ENCODE measurements at places on chromosomes 6 and 20.

GRCh38 chr6:148616841-148617240 is 130.0 kb upstream of the UST start:
- DNase-seq: no peak

- no peak for DNase-seq
Observed at GRCh38 chr20:4853004-4853403, 131.3 kb downstream of the PRND start.

- DNase-seq: no peak
Observed at GRCh38 chr6:157690441-157691210, 132.4 kb upstream of the SNX9 start.

GRCh38 chr6:151100326-151100725 is 139.4 kb upstream of the AKAP12 start:
- no peak for DNase-seq

GRCh38 chr6:3648724-3649123 is 102.8 kb downstream of the PXDC1 start:
- no peak for DNase-seq

GRCh38 chr20:20063941-20064702 is 11.8 kb downstream of the CFAP61 start:
- DNase-seq: no peak

DNA sequence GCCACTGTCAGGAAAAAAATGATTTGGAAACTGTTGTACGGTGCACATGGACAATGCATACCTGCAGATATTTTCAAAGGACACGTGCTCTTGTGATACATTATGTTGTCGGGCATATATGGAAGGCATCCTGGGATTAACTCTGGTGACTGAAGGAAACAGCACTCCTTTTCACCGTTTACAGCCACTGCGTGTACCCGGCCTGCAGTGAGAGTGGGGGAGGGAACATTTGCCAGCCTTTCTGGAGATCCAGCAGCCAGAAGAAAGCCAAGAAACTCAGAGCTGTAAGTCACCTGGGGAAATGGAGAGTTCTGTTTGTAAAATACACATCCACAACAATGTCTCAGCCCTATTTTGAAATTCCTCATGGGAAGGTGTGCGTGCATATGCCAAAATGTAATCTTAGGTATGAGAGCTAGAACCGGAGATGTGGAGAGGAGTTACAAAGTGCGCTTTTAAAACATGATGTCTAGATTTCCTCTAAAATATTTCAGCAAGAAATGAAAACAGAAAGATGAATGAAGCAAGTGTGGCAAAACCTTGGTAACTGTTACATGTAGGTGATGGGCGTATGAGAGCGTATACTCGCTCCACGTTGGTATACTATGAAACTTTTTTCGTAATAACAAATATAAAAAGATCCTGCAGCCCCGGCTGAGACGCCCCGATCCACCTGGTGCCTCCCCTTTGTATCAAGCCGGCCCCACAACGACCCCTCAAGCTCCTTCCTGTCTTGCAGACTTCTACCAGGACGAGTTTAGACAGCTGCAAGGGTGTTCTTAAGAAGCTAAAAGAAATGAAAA is 8.6 kb upstream of the FOXF2 start:
- no peak for DNase-seq

- DNase-seq: no peak
Observed at GRCh38 chr20:8213831-8214587, 81.9 kb downstream of the PLCB1 start.

DNA sequence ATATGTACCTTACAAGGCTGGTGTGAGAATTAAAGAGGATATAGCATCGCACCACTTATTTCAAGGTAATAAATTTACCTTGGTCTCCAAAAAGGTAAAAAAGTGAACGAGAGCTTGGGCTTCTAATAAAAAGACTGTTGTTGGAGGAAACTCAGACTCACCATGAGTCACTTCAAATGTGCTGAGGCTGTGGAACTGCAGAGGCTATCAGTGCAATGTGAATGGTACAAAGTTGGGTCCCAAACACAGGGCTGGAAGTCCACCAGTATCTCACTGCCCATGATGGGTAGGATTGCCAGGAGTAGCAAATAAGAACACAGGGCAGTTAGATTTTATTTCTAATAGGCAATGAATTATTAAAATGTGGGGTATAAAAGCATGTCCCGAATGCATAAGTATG is 200.6 kb downstream of the MAFB start:
- DNase-seq: no peak

- no peak for DNase-seq
Observed at GRCh38 chr6:120764312-120764711, 570.0 kb downstream of the TBC1D32 start.

DNA sequence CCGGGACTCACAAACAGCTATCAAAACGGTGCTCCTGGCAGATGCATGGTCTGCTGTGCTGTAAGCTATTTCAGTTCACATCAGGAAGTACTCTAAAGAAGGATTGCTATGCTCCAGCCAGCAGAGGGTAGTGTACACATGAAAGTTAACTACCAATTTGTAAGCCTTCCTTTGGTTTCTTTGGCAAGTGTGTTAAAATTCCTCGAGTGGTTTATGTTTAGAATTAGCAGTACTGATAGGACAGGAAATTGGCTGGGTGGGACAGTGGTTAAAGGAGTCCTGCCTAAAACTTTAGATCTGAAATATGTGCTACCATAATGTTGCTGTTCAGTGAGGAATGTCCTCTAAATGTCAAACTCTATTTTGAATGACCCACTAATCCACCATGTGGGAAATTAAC is 47.4 kb downstream of the TRMT11 start:
- peak; percentile 81 for DNase-seq

DNA sequence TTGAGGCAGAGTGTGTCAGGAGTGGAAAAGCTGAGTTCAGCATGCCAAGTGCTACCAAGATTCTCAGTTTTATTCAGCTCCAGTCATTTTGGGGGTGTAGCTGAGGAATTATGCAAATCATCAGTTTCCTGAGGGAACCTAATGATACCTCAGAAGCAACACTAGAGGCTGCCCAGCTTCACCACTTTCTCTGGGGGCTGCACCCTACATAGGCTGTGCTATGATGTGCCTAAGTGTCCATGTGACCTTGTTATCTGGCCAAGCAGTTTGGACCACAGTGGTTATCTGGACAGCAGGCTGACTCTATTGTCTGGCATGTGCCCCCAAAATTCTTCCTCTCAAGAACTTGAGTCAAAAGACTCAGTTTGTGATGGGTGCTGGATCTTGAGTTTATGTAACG is 374.6 kb upstream of the SYNCRIP start:
- no peak for DNase-seq

- DNase-seq: no peak
Observed at GRCh38 chr6:137496909-137497720, 2.9 kb upstream of the OLIG3 start.

GRCh38 chr6:118705544-118706491 is 54.4 kb upstream of the CEP85L start:
- peak; percentile 34 for DNase-seq

- DNase-seq: no peak
Observed at GRCh38 chr20:40863355-40863919, 165.2 kb upstream of the TOP1 start.

GRCh38 chr6:157471895-157472686 is 91.1 kb downstream of the ZDHHC14 start:
- DNase-seq: no peak

DNA sequence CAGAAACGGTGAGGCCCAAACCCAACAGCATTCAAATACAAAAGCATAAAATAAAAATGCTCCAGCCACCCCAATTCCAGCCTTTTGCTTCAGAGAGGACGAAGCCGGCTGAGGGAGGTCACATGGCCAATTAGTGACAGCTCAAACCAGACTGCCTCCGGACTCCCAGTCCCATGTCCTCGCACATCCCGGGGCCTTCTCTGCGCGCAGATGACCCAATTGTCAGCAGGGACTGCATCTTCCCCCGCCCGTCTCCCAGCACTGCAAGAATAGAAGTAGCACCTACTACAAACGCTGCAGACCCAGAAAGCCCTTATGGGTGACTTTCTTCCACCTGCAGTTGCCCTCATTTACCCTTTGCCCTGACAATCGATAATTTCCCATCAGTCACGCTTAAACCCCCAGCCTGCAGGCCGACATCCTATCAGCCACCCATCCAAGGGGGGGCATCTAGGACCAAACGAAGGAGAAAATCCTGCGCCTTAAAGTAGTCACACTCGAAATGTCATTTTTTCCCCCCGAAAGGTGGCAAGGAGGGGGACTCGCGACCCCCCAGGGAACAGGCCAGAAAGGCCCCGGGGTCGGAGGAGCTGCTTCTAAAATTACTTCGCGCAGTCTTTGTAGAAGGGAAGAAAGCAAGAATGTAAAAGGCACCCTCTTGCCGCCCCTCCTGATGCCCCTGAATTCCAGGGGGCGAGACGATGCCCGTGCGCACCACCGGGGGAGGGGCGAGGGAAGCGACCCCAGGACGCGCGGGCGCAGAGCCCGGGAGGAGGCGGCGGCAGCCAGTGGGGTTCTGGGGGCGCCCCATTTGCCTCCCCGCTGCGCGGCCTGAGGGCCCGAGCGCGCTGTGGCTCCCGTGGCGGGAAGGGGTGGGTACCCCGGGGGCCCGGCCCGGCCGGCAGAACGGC is 792 bp downstream of the SLC23A2 start:
- peak; percentile 55 for DNase-seq

GRCh38 chr6:1770968-1771723 is 161.4 kb downstream of the FOXC1 start:
- no peak for DNase-seq

DNA sequence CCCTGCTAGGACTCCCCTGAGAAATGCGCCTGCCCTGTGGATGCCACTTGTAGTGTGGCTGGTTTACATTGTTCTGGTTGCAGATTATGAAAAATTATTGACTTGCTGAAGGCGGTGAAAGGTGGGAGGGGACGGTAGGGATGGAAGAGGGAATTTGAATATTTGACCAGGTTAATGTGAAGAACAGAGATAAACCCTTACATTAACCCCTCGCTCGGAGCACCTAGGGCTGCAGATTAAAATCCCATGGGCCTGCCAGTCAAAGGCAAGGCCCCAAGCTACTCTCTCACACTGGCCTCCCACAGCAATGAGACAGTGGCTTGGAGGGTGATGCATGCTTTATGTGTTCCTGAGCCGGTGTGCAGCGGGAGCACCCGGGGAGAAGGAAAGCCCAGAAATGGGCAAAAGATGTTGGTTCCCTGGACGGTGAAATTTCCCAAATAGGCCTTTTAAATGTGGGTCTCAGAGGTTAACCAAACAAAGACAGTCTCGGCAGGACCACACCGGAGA is 2.5 kb downstream of the FOXF2 start:
- DNase-seq: no peak

- peak; percentile 5 for DNase-seq
Observed at GRCh38 chr6:79127660-79128059, 49.6 kb upstream of the PHIP start.

GRCh38 chr6:126812010-126812409 is 306.5 kb upstream of the RSPO3 start:
- no peak for DNase-seq

GRCh38 chr6:72042088-72042487 is 155.7 kb downstream of the RIMS1 start:
- DNase-seq: peak; percentile 30

- DNase-seq: peak; percentile 30
Observed at GRCh38 chr20:1569415-1569881, 11.9 kb upstream of the SIRPD start.

DNA sequence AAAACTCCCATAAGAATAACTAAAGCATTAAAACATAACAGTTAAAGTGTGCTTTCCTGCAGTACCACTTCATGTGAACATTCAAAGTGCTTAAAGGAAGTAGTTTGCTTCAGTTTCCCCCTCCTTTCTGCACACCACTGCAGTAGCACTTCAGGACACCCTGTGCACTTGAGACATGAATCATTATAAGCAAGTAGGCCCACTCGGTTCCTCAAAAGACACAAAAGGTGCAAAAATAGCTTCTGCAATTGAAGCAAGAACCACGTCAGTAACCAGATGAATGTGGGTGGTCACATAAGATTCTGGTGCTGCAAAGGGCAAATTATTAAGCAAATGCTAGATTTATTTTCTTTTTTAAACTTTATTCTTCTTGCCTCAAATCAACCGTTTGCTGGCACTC is 160.6 kb downstream of the HIVEP2 start:
- no peak for DNase-seq

GRCh38 chr6:112360498-112360897 is 13.4 kb downstream of the RFPL4B start:
- peak; percentile 26 for DNase-seq

DNA sequence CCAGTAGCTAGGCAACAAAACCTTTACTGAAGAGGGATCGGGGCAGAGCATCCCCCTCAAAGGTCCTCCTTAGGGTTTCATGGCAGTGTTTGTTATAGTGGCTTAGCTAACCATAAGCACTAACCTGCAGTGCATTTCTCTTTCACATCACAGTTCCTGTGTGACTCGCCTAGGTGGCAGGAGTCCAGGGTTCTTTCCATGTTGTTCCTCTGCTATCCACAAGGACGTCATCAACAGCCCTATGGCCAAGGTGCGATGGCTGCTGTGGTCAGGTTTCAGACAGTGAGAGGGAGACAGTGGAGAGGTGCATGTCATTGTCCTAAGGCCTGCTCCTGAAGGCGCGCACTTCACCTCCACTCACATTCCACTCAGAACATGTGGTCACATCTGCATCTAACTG is 38.8 kb upstream of the FOXA2 start:
- no peak for DNase-seq

- no peak for DNase-seq
Observed at GRCh38 chr6:137316626-137317025, 97.4 kb upstream of the IFNGR1 start.
